Stimulated activated CD4-positive, alpha-beta T cell treated with anti-CD3 and anti-CD28 coated beads, Interleukin-1b, Interleukin-23, amount 100 ng/mL, for 4 hours (primary cell): ENCODE measurements at places on chromosomes 11 and 22.

DNA sequence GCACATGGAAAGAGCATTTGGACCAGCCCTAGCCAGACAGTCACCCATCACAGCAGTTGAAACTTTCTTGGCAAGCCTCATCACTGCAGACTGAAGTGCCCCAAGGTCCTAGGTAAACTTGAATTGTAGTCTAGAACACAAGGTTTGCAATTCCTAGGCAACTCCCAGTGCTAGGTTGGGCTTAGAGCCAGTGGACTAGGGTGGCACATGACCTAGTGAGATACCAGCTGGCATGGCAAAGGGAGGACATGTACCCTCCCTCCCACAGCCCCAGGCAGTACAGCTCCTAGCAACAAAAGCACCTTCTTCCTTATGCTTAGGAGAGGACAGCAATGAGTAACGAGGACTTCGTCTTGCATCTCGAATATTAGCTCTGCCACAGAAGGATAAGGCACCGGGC lies 889.5 kb downstream of the JRKL start:
- no peak for DNase-seq

DNA sequence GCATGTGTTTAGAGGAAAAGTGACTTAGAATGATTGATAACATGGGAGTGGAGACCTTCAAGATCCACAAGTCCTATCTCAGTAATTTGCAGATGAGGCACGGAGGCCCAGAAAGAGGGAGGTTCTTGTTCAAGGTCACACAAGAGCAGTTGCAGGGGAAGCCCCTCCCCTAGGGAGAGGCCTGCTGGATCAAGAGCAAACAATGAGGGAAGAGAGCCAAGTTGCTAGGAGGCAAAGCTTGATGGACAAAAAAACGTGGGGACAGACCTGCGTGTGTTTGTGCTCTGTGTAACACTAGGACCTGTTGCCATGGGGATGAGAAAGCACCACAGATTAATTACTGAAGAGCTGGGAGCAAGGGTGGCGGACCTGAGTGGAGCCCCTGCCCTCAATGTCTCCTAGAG lies 6.4 kb upstream of the MFRP start:
- no peak for DNase-seq

GRCh38 chr11:104090767-104091166 lies 54.3 kb downstream of the DDI1 start:
- DNase-seq, result no peak

DNA sequence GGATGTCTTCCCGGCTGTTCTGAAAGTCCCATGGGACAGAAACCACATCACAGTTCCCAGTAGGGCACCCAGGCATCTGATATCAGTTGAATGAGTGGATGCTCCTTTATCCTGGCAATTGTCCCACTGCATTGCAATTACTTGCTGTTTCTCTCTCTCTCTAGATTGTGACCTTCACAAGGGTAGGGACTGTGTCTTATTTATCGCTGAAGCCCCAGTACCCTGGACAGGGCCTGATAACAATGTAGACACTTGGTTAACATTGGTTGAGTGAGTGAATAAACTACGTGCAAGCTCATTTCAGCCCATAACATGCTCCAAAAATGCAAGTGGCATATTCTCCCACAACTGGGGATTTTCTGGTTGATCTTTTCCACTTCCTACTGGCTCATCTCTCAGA lies 193.7 kb upstream of the NARS2 start:
- no peak for DNase-seq

GRCh38 chr11:31620434-31620833 lies 110.9 kb downstream of the ELP4 start:
- no peak for DNase-seq

DNA sequence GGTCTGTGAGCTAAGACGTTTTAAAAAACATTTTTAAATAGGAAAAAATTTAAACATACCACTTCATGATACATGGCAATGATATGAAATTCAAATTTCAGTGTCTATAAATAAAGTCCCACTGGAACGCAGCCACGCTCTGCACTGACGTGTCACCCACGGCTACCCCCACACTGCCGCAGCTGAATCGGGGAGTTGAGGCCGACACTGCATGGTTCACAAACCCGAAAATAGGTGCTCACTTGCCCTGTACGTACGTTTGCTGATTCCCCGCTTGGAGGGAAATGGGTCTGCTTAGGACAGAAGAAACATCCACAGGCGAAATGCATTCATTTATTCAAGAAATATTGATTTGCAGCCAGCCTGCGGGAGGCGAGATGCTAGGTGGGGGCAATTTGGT lies 1342.3 kb downstream of the TBC1D22A start:
- DNase-seq, result no peak

DNA sequence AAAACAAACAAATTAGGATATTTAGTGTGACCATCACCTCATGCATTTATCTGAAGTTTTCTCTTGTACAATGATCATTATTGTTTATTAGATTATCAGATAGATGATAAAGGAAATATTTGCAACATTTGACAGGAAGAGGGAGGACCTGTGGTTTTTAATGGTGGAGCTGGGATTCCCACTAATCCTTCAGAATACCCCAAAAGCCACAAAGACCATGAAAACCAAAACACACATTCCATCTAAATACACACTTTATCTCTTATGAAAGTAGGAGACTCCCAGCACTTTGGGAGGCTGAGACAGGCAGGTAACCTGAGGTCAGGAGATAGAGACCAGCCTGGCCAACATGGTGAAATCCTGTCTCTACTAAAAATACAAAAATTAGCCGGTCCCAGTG lies 7.6 kb upstream of the NDUFV1 start:
- DNase-seq, result no peak

DNA sequence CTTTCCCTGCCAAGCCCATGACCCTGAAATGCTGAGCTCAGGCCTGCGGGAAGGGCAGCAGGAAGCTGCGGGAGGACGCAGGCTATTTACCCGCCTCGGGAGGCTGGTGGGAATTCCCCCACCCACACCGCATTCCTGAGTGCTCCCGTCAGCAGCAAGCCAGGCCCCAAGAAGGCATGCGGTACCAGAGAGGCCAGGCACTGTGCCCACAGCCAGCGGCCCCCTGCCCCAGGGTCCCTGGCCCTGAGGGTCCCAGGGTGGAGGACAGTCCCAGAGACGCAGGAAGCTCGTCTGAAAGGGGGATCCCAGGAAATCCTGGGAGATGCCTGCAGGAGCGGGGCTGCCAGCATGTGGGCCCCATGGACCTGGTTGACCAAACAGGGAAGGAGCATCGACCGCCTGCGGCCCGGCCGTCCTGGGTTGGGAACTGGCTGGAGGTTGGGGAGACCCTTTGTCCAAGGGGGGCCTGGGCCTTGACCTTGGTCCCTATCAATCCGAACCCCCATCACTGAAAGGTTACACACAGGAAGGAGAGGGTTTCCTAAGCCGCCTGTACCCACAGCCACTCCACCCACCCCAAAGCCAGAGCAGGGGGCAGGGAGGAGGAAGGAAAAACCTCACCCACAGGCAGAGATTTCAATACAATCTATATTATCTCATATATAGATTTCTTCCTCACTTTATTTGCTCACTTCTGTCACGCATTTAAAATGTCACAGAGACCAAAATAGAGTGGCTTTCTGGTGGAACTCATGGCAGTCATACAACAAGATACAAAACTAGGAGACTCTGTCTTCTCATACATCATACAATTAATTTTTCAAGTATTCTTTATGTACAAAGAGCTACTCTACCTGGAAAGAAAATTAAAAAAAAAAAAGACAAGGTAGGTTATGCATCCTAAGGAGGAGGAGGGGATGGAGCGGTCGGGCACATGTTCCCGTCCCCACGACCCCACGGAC lies 17.1 kb downstream of the MAFF start:
- DNase-seq, result no peak
